Amniotic epithelial cell (primary cell): ENCODE measurements at places on chromosomes 6 and 20.

DNA sequence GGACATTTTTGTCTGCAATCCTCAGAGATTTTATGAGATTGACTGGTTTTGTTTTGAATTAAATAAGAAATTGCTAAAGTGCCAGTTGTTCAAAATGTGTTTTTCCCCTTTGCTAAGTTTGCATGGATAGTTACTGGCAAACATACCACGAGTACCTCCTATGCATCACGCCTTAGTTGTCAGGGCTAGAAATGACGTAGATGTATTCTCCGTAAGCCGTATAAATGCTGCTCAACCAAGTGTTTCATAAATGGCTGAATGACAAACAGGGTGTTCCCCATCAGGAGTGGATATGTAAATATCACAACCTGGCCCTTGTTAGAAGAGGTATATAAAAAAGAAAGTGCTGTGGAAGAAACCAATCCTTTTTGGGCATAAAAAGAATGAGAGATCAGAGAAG is 341.1 kb upstream of the ZFP64 start:
- no peak for DNase-seq

DNA sequence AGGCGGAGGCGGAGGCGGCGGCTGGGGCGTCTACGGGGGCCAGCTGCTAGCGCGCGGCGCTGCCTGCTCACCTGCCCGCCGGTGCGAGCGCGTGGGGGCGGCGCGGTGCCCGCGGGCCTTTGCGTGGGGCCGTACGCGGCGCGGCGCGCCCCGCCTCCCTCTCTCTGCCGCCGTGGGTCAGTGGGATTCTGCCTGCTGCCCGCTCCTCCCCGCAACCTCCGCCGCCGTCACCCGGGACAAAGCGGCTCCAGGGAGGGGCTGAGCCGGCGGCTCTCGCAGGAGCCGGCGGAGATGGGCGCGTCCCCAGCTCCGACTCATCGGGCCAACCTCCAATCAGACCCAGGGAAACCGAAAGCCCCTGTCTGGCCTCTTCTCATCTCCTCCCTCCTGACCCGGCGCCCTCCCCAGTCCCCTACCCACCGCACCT is at the start of gene RCAN2:
RCAN2 (minus strand) TSS at position 249 of the 427 bp plus-strand sequence.
- no peak for DNase-seq

GRCh38 chr6:145621776-145622175 is 113.5 kb downstream of the EPM2A start:
- no peak for DNase-seq

- no peak for DNase-seq
Observed at GRCh38 chr6:43900916-43901732, 131.1 kb downstream of the VEGFA start.

DNA sequence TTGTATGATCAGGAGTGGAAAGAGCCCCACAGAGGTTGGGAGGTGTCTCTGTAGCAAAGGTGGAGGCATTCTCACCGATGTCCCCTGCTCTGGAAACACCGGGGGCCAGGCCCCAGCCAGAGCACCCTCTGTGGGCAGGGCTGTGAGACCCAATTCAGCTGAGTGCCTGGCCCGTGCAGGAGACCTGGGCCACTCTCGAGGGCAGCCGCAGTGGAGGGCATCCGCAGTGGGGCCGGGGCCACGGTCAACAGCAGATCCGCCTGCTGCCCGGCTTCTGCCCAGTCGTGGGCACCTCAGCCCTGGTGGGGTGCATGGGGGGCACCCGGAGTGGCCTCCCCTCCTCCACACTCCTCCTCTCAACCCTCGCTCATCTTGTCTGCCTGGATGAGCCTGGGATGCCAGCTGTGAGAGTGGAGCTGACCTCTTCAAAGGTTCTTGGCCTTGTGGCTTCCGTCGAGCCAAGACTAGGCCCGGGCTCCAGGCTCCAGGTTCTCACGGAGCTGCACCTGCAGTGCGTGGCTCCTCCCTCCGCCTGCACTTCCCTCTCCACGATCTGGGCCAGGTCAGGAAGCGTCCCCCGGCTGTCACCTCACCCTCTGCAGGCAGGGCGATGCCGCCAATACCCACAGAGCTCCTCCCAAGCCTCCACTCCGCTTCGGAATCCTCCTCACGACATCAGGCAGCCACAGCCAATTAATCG is 134.8 kb downstream of the TAF4 start:
- DNase-seq, result no peak

- DNase-seq, result peak; percentile 80
Observed at GRCh38 chr6:15892369-15892768, 229.5 kb upstream of the DTNBP1 start.

GRCh38 chr6:152313542-152314482 is 323.4 kb downstream of the SYNE1 start:
- peak; percentile 92 for DNase-seq

DNA sequence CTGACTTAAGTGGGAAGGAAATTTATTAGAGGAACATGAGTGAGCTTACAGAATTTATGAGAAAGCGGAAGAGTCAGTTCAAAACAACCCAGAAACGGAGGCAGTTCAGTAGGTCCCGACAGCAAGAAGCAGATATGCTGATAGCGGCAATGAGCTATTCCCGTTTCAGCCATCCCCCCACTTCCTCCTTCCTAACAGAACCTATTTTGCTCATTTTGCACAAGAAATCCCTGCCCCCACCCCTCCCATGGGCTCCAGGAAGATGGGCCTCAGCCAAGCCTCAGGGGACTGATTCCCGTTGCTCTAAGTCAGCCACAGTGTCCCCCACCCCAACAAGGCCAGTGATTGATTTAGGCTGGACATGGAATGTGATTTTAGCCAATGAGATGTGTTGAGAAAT is 157.5 kb downstream of the CEBPB start:
- peak; percentile 31 for DNase-seq

DNA sequence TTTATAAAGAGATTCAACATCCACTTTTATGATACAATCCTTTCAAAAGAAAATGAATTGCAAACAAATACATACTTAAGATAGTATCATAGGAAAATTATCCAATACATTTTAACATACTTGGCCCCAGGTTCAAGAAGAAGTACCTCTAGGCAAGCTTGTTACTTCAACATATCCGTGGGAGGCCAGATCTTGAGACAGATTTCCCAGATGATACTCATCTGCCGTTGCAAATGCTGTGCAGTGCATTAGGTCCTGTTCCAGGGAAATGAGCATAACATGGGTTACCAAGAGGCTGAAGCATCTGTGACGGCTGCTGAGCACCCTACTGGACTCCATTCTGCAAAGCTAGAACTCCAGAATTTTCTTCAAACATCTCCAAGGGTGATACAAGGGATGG is 15.6 kb downstream of the RMND1 start:
- no peak for DNase-seq

GRCh38 chr20:3010985-3011723 is 32.3 kb upstream of the GNRH2 start:
- DNase-seq, result peak; percentile 80

DNA sequence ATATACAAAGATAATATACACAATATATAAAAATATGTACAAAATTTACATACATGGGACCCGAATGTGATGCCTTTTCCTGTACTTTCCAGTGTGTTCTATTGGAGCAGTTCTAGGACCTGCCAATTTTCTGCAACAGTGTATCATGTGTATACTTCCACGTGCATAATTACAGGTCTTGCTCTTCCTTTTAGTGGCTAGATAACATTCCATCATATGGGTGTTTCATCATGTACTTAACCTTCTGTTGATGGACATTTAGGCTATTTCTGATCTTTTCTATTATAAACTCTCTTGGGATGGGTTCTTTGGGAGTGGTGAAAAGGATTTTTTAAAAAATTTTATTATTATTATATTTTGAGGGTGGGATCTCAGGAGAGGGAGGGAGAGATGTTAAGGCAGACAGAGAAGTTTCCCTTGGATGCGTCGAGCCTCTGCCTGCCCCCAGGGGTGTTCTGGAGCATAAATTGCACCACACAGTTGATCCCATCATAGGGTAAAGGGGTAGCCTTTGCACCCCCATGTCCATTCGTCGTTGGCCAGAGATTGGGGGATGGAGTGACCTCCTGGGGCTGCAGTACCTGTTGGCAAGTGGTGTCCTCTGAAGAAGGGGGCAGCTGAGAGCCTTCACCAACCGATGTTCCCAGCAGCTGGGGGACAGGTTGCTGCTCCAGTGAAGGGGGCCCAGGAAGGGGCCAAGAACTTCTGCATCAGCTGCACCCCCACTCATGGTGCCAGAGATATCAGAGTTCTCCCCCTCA is 110.3 kb downstream of the TOX2 start:
- no peak for DNase-seq

DNA sequence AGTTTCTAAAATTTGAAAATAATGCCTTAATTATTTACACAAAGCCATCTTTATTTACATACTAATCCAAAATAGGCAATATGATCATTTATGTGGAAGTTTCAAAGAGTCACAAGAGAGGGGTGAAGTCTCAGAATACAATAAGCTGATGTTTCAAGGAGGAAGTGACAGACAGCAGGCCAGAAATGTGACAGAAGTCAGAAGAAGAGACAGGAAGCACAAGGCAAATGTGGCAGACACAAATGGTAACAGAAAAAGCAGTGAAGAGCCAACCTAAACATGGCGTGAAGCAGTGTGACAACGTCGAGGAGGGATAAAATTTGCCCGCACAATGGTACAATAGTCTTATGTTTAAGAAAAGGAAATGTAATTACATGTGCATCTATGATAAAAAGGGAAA is 59.8 kb downstream of the SHPRH start:
- DNase-seq, result no peak

- DNase-seq, result peak; percentile 61
Observed at GRCh38 chr20:51507216-51508036, 35.1 kb downstream of the NFATC2 start.

DNA sequence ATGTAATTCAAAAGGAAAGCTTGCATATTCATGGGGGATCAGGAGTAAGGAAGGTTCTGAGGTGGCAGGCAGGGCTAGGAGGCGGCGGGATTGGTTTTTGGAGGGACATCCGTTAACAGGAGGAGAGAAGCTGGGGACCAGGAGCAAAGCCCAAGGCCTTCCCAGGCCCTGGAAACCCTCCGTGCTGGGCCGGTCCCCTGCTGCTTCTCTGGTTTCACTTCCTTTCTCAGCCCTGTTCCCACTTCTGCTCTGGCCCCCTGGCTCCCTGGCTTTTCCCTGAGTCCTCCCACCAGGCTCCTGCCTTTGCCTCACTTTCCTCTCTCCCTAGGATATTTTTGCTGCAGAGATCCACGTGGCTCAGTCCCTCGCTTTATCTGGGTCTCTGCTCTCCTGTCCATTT is 26.4 kb upstream of the SALL4 start:
- DNase-seq, result no peak

GRCh38 chr6:7251646-7252260 is 61.2 kb downstream of the SSR1 start:
- DNase-seq, result no peak

GRCh38 chr6:136365776-136366354 is 76.2 kb upstream of the BCLAF1 start:
- DNase-seq, result no peak

- DNase-seq, result no peak
Observed at GRCh38 chr6:142898927-142899895, 45.8 kb downstream of the HIVEP2 start.

DNA sequence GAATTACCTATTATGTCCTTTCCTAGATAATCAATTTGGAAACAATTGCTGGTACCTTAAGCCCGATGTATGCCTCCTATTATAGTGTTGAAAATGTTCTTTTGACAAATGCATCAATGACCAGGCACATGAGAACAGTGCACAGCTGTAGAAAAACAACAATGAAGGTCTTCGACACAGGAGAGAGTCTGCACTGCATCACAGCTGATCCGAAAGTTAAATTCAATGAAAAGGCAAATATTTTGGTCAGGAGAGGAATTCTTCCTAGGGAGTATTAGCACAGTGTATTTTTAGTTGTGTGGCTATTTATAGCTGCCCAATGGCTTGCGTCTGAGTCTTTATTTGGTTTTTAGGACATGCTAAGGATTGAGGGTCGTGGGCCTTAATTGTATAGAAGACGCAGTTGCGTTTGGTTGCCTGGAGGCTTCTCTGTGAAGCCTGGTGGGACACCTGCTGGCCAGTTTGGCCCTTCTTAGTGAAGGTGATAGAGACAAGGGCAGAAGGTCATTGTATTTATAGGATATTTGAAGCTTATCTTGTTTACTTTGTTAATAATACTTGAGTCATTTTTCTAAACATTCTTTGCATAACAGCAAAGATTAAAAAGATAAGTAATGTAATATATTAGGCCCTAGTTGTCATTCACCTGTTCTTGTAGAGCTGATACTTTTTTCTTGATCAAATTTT is 72.3 kb downstream of the CDYL start:
- peak; percentile 23 for DNase-seq

DNA sequence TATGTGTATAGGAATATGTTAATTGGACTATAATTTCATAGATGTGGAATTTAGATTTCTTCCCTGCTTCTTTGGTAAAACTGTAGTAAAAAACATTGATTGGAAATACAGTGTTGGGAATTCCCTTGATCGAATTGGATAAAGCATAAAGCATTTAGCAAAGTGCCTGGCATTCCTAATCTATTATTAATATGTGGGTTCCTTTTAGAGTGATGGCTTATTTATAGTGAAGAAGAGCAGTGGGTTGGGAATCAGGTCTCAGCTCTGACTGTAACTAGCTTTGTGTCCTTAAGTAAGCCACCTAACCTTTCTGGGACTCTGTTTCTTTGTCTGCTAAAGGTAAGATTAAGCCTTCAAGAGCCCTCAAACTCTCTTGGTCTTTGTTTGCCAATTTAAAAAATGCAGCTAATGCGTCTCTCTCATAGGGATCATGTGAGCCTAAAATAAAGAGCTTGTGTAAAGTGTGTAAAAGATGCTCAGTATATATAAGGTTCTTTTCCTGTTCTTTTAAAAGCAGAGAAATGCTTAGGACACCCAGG is 53.3 kb downstream of the KCNS1 start:
- no peak for DNase-seq

GRCh38 chr6:156700440-156701057 is 76.6 kb upstream of the ARID1B start:
- DNase-seq, result no peak
